Activated CD8-positive, alpha-beta memory T cell treated with anti-CD3 and anti-CD28 coated beads for 1 hour (primary cell): ENCODE measurements at places on chromosomes 12 and 14.

- DNase-seq = no peak
Observed at GRCh38 chr14:96051231-96051630, 12.1 kb downstream of the C14orf132 start.

DNA sequence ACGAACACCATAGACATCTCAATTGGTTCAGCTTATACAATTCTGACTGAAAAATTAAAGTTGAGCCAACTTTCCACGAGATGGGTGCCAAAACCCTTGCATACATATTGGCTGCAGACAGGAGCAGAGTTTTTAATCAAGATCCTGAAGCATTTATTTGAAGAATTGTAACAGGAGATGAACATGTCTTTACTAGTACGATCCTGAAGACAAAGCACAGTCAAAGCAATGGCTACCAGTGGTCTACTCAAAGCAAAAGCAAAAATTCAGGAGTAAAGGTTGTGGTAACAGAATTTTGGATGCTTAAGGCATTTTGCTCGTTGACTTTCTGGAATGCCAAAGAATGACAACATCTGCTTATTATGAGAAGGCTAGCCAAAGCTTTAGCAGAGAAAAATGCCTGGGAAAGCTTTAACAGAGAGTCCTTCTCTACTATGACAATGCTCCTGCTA, 20.7 kb downstream of the ZDHHC17 start:
- DNase-seq = no peak

DNA sequence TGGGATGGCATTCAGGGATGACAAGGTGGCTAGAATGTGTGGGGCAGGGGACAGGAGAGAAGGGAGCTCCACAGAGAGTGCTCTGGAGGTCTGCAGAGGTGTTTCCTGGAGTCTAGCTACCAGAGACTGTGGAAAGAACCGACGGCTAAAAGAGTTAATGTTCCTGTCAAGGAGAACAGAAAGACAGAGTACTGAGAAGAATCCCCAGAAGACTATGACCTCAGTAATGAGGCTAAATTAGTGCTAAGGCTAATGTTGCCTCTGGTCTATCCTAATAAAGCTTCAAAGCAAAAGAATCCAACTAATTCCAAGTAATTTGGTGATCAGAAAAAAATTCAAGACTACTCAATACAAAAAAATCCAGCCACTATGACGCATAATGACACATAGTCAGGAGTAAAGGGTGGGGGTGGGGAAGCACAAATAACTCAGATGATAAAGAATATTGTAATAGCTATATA, 44.7 kb downstream of the FERMT2 start:
- no peak for DNase-seq

GRCh38 chr12:112907415-112908157, 824 bp downstream of the OAS1 start:
- DNase-seq = no peak

DNA sequence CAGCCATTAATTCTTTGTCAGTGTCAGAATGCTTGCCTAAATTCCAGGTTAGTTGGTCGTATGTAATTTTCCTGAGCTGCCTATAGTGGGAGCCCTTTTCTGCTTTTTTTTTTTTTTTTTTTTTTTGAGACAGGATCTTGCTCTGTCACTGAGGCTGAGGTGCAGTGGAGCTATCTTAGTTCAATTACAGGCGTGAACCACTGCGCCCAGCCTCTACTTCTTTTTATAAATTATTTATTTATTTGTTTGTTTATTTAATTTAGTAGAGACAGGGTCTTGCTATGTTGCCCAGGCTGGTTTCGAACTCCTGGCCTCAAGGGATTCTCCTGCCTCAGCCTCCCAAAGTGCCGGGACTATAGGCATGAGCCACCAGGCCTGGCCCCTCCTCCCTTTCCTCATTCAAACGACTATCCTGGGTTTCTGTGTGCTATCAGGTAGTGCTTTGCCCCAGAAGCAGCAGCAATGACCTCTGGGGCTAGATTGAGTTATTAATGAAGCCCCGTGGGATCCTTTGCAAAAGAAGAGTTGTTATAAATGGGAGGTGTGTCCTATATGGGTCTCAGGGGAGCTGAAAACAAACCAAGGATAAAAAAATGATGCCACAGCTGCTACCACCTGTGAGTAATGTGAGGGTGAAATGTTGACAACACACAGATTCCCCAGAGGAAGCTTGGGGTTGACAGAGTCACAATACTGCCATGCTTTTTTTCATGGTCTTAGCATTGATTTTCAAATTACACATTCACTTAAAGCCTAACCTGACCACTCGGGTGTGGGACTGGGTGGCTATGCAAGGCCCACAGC, 34.6 kb upstream of the NFKBIA start:
- no peak for DNase-seq

- DNase-seq = no peak
Observed at GRCh38 chr12:46084666-46085631, 94.6 kb upstream of the SCAF11 start.

- DNase-seq = no peak
Observed at GRCh38 chr14:21101802-21102413, 1.0 kb downstream of the TMEM253 start.

- DNase-seq = no peak
Observed at GRCh38 chr12:106794369-106794768, 19.9 kb downstream of the RIC8B start.

- DNase-seq = no peak
Observed at GRCh38 chr12:78414071-78414470, 450.5 kb upstream of the SYT1 start.

- DNase-seq = no peak
Observed at GRCh38 chr14:49766839-49767238, 1.1 kb upstream of the KLHDC2 start.

DNA sequence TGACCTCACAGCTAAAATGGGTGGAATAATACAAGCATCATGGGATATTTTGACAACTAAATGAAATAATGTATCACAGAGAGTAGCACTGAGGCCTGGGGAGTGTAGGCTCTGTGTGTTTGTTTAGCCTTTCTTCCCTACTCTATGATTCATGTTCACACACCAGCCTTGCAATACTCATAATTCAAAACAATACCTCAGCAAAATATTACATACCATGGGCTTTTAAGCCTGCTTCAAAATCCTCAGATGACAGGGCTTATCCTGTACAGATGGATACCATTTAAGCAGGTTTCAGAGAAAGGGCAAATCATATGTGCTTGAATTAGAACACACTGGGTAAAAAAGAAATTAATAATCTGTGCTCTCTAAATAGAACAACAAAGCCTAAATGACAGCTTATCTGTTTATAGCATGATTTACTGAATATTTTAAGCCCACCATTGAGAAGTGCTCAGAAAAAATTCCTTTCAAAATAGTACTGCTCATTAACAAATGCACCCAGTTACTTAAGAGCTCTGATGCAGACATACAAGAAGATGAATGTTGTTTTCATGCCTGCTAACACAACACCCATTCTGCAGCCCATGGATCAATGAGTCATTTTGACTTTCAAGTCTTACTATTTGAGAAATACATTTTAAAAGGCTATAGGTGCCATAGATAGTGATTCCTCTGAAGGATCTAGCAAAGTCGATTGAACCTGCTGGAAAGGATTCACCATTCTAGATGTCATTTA, 84.9 kb upstream of the ADAMTS20 start:
- DNase-seq = no peak

DNA sequence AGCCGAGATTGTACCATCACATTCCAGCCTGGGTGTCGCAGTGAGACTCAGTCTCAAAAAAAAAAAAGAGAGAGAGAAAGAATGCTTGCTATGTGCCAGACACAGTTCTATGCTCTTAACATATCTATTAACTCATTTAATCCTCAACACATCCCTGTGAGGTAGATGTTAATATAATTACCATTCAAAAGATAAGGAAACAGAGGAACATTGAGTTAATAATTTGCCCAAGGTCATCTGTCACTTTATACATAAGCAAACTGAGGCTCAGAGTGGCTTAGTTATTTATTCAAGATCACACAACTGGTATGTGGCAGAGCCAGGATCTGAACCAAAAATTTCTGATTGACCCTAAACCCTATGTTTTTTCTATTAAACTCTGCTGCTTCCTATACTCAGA, 116.1 kb upstream of the BCAT1 start:
- no peak for DNase-seq

DNA sequence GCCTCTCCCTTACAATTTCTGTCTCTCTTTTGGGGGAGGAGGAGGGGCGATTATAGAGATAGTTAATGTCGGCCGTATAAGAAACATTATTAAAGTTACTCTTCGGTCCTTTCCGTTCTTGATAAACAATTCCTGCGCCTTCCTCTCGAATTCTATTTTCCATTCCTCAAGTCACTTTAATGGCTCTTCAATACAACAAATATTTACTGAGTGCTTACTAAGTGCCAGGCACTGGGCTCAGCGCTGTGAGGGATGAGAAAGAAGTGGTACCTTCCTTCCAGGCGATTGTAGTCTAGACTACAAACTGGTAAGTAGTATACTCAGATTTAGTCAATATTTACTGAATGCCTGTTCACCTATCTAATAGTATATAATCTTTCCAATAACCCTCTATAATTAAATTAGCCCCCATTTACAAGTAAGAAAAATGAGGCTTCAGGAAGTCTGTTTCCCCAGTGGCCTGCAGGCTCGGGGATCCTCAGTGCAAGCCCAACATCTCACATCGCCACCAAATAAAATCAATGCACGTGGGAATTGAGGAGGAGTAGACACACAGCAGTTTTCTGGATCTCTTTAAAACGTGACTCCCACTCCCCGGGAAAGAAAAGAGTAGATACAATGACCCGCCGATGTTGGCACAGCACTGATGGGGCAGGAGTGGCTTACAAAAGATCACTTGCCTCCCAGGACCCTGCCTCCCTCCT, 589 bp upstream of the ZNF219 start:
- DNase-seq = no peak

DNA sequence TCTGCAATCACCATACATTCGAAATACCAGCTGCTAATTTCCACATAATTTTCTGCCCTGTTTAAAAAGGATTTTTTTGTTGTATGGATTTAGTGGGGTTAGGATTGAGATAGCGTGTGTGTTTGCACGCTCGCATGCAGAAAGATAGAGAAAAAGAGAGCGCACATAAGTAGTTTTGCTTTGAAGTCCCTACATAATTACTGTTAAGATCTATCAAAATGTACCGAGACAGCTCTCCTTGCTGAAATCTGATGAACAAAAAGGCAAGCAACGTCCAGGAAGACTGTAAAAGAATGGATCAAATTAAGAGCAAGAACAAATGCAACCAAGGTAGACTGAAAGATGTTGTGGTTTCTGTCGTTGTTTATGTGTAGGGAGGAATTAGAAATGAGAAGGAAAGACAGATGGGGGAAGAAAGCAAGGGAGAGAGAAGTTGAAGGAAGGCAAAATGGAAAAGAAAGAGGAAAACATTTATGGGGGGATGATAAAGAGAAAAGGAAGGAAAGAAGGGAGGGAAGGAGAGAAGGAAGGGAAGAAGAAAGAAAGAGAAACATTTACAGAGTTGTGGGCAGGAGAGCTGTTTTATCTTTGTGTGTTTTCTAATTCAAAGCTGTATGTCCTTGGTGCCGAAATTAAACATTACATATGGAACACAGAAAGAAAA, 522.3 kb downstream of the MED13L start:
- no peak for DNase-seq

- no peak for DNase-seq
Observed at GRCh38 chr12:93302331-93303229, 75.1 kb upstream of the NUDT4 start.

- no peak for DNase-seq
Observed at GRCh38 chr12:3098436-3098835, 21.3 kb downstream of the TSPAN9 start.

DNA sequence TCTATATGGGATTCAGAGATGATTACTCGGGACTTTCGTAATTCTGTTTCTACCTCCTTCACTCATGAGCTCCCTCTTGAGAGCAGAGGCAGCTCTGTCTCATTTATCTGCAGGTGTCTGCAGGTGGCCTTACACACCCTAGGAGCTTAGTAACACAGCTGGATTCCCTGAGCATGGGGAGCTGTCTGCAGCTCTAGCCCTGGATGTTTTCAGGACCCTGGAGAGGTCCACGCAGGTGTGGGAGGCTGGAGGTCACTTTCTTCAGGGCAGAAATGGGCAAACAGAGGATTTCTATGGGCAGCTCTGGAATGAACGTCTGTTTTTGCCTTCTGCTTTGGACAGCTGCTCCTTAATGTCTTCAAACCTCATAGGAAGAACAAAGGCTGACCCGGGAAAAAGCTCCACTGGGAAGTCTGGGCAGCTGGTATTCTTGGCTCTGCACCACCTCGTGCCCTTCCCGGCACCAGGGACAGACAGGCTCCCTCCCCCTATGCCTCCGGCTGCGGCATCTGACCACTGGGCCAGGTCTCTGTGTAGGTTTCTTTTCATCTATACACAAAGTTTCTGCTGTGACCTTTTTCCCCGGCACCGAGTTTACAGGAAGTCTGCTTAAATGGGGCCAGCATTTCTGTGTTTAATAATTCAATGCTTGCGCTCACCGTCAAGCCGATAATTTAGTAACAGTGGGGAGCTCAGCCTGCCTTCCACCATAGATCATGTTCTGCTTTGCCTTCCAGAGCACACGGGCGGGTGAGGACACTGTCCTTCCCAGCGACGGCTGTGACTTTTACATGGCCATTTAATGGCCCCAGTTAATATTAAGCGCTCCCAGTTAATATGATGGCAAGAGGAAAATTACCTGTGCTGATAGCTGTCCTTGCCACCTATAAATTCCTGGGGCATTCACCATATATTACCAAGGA, 320.2 kb upstream of the SFSWAP start:
- no peak for DNase-seq

- DNase-seq = no peak
Observed at GRCh38 chr14:90455100-90455571, 58.3 kb downstream of the CALM1 start.

DNA sequence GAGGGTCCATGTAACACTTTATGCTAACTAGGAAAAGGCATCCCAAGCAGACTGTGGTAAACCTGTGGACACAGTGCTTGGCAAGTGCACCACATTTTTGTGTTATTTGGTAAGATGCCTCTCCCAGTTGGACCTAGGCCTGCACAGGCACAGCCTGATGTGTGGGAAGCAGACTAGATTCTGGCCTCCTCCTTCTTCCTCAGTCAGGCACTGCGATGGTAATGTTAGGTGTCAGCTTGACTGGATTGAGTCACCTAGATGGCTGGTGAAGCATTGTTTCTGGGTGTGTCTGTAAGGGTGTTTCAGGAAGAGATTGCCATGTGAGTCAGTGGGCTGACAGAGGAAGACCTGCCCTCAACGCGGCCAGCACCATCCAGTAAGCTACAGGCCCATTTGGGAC, 25.3 kb upstream of the RHOJ start:
- DNase-seq = no peak

GRCh38 chr14:101878822-101879528, 85.4 kb upstream of the DYNC1H1 start:
- DNase-seq = no peak

GRCh38 chr14:94775091-94775870, 5.4 kb upstream of the GSC start:
- DNase-seq = no peak

- DNase-seq = no peak
Observed at GRCh38 chr12:51873251-51873994, 14.5 kb upstream of the ANKRD33 start.

DNA sequence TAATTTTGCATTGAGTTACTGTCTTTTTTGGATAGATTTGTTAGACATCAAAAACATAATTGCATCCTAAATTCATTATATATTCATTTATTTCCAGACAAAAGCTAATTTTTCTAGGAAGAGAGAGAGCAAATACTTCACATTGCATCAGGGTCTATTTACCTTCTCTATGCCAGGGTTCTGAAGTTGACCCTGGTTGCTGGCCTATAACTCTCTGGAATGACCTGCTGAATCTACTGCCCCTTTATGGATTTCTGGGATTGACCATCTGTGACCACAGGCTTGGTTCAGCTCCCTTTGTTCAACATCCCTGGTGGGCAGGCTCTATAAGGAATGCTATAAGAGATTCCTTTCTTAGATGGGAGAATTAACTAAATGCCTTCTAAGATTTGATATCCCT, 414.8 kb upstream of the STXBP6 start:
- no peak for DNase-seq

- no peak for DNase-seq
Observed at GRCh38 chr12:44296624-44297197, 460.8 kb downstream of the TMEM117 start.
